Muscle of leg (tissue), 16 donors: ENCODE measurements at places on chromosomes 3 and 15. TPM values are rescaled to one million over a fixed set of nuclear protein-coding genes. Genes with fewer than 3 reads are reported as not detected.

DNA sequence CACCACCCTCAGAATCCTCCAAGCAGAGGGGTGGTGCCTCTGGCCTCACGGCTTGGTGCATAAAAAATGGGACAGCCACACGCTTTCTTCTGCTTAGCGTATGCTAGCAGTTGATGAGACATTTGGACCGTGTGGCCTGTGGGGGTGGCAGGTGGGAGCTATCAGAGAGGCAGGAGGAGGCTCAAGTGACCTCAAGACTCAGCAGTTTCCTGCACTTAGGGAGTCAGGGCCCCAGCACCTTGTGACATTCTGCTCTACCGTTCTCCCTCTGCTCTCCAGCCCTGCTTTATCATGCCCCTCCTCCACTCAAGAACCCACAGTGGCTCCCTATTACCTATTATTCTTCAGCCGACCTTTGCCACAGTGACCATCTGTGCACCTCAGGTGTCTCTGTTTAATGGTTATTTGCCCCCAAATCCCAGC lies 41.0 kb upstream of the CGNL1 start:
- DNase-seq: no peak
- no peaks in the 10 kb centered on the region for H3K36me3 ChIP-seq
- H3K4me1 ChIP-seq: peaks cover 54% of the 10 kb centered on the region

DNA sequence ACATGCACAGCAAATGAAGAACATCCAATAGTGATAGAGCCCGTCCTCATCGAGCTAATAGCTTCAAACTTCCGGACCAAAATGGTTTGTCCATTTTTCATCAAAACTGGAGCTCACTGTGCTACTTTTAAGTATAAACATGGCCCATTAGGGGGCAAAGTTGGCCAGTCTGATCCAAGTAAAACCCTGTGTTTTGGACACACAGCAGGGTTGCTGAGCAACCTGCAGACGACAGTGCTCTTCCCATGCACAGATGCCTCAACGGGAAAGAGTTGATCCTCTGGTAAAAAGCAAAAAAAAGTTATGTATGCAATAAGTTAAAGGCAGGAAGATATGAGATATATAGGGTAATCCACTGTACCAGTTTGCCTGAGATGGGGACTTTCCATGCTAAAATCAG lies 244.0 kb upstream of the THBS1 start:
- H3K4me3 ChIP-seq: no peak overlapping the region
- peak; percentile 47 for DNase-seq
- no peaks in the 10 kb centered on the region for H3K27me3 ChIP-seq
- peaks cover 10% of the 10 kb centered on the region for H3K4me1 ChIP-seq
- H3K36me3 ChIP-seq: no peaks in the 10 kb centered on the region
- no peak overlapping the region for H3K27ac ChIP-seq

DNA sequence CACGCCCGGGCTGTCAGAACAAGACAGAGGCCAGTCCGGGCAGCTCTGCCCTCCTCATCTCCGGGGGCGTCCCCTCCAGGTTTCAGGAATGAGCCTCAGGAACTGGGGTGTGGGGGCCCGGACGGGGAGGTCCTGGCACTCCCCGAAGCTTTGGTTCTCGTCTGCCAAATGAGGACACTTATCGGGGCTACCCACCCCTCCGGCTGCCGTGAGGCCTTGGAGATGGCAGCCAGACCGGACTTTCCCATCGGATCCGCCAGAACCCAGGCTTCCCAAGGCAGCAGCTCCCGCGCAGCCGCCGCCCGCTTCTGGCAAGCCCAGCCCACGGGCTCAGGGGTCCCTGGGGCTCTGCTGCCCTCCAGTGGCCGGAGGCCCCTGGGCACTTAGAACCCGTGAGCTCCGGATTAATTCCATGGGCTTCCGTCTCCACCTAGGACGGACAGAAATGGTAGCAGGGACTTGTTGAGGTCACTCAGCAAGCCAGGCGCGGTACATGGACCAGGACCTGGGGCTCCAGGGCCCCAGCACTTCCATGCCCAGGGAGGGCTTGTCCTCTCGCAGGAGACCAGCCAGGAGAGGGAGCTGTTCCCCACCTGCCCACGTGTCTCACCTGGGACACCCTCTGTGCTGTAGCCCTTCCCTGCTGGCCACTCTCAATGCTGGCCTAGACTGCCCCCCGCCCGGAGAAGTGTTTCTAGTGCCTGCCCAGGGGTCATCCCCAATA lies 89.4 kb downstream of the LINGO1 start:
- H3K27me3 ChIP-seq: peaks cover 2% of the 10 kb centered on the region
- H3K4me1 ChIP-seq: peaks cover 53% of the 10 kb centered on the region
- H3K27ac ChIP-seq: peak overlapping the region; percentile 38
- H3K4me3 ChIP-seq: peak overlapping the region; percentile 42
- DNase-seq: peak; percentile 92

GRCh38 chr3:176262071-176262470 lies 935.2 kb downstream of the TBL1XR1 start:
- no peaks in the 10 kb centered on the region for H3K4me1 ChIP-seq
- no peaks in the 10 kb centered on the region for H3K36me3 ChIP-seq
- no peak for DNase-seq
- H3K4me3 ChIP-seq: no peak overlapping the region
- no peaks in the 10 kb centered on the region for H3K27me3 ChIP-seq

- H3K27me3 ChIP-seq: peaks cover 4% of the 10 kb centered on the region
- H3K4me1 ChIP-seq: peaks cover 19% of the 10 kb centered on the region
- peak overlapping the region; percentile 92 for H3K27ac ChIP-seq
- DNase-seq: peak; percentile 80
- no peaks in the 10 kb centered on the region for H3K36me3 ChIP-seq
These were observed 54.2 kb downstream of the CCDC54 start for GRCh38 chr3:107431246-107432012.

- H3K4me1 ChIP-seq: peaks cover 53% of the 10 kb centered on the region
- H3K27ac ChIP-seq: no peak overlapping the region
- H3K4me3 ChIP-seq: no peak overlapping the region
- H3K36me3 ChIP-seq: no peaks in the 10 kb centered on the region
- DNase-seq: no peak
- H3K27me3 ChIP-seq: peaks cover 39% of the 10 kb centered on the region
These were observed 21.0 kb downstream of the CPN2 start for GRCh38 chr3:194330160-194330559.

Gene CLCN2
- polyA plus RNA-seq: 2.5 TPM

Gene CDC25A
- 4.5 TPM for polyA plus RNA-seq

GRCh38 chr15:22806156-22806555 lies 19.7 kb downstream of the NIPA1 start:
- no peak overlapping the region for H3K4me3 ChIP-seq
- H3K27me3 ChIP-seq: no peaks in the 10 kb centered on the region
- H3K4me1 ChIP-seq: no peaks in the 10 kb centered on the region
- H3K27ac ChIP-seq: no peak overlapping the region

Gene SENP5
- 19.4 TPM for polyA plus RNA-seq

DNA sequence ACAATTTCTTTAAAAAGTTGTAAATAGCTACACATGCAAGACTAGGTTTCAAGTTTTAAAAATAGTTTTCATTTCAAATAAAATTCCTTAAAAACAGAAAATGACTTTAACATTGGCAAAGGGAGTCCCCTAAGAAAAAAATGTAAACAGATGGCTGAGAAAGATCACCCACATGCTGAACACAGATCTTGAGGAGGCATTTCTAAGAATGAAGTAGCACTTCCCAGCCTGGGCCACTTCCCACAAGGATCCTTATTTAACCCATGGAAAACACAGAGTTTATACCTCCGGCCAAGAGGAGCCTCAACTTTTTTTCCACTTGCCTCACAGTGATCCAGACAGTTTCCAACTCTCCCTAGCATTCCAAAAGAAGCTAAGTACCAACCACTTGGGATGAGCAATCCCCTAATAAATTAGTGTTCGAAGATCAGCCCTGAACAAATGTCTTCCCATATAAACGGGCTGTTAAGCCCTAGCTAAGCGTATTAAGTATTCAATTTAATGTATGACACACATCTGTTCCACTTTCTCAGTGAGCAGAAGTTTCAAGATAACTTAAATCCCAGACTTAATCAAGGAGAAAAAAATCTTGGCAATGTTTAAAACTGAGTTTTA lies 61.4 kb downstream of the GADL1 start:
- H3K36me3 ChIP-seq: no peaks in the 10 kb centered on the region
- no peak overlapping the region for H3K4me3 ChIP-seq
- DNase-seq: peak; percentile 44
- peaks cover 5% of the 10 kb centered on the region for H3K4me1 ChIP-seq

DNA sequence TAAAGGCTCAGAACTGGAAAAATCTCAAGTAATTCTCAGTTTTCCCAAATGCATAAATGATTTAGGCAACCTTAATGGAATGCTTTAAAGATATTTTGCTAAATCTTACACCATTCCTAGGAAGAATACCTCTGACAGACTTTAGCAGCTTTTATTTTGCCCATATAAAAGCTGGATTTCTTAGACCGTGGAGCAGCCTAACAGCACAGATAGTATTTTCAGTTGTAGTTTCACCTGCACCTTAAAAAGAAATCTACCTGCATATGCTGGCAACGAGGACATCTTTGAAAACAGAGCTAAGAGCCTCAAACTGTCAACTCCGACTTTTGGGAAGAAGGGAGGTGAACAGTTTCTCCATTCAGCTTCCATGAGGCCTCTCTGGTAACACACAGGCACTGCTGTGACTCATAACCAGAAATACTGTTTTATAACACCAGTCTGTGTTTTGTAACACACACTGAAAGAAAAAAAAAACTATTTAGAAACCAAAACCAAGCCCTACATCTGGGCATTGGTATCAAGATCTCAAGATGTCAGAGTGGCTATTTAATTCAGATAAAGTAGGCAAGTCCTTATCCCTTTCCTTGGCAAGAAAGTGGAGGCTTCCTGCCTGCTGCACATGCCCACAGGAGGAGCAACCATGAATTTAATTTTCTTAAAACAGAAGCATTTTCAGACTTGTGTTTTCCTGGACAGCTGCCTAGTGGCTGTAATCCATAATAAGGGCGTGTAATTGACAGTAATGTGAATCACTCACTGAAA lies 181.5 kb upstream of the ICE2 start:
- peak overlapping the region; percentile 53 for H3K27ac ChIP-seq
- no peaks in the 10 kb centered on the region for H3K36me3 ChIP-seq
- H3K4me1 ChIP-seq: peaks cover 4% of the 10 kb centered on the region
- no peaks in the 10 kb centered on the region for H3K27me3 ChIP-seq
- H3K4me3 ChIP-seq: no peak overlapping the region
- DNase-seq: peak; percentile 76

Gene GLT8D1
- polyA plus RNA-seq: 64.9 TPM

Gene CIDEC
- polyA plus RNA-seq: 0.16 TPM

DNA sequence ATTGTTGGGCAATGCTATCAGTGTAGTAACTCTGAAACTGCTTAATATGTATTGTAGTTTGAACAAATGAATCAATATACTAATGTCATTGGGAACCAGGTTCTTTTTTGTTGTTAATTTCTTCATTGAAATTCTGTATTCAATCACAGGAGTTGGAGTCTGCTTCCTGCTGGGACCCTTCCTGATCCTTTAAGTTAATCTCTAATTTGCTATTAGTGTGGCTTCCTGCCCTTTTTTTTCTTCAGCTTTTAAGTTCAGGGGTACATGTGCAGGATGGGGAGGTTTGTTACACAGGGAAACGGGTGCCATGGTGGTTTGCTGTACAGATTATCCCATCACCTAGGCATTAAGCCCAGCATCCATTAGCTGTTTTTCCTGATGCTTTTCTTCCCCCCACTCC lies 21.7 kb downstream of the GPR160 start:
- no peak for DNase-seq
- H3K4me3 ChIP-seq: no peak overlapping the region
- no peaks in the 10 kb centered on the region for H3K4me1 ChIP-seq
- H3K36me3 ChIP-seq: no peaks in the 10 kb centered on the region
- no peak overlapping the region for H3K27ac ChIP-seq
- H3K27me3 ChIP-seq: no peaks in the 10 kb centered on the region

- H3K4me1 ChIP-seq: no peaks in the 10 kb centered on the region
- H3K36me3 ChIP-seq: no peaks in the 10 kb centered on the region
- DNase-seq: no peak
- no peak overlapping the region for H3K27ac ChIP-seq
These were observed 70.2 kb downstream of the CLDN1 start for GRCh38 chr3:190252080-190252479.

DNA sequence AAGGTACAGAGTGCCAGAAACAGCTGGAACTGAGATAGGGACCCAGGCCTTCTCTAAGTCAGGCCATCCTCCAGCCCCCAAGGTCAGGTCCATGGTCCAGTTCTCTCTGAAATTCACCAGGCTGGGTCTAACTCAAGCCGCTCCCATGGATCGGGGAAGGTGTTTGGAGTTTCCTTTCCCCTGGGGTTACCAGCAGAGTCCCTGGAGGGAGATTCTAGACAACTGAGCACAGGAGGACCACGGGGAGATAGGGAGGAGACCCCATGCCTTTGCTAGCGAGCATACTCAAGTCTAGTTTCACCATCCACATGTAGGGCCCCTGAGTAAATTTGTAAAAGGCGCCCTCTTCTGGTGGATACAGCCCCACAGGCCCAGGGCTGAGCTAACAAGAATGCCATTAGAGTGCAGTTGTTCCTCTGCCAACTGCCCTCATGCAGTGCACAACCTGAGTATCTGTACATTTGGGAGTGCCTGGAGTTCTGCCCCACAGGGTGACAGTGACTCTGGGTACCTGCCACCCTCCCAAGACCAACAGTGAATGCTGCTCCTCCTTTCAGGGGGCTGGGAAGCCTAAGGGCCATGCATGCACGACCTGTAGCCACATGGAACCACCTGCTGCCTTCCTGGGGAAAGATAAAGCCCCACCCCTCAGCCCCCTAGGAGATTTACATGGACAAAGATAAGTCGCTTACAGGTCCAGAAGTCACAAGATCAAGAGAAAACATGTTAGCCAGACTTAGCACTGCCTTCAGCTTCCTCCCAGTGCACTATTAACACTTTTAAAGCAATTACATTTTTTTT lies 89.0 kb downstream of the IQSEC1 start:
- H3K4me1 ChIP-seq: peaks cover 33% of the 10 kb centered on the region
- no peak overlapping the region for H3K27ac ChIP-seq
- H3K36me3 ChIP-seq: no peaks in the 10 kb centered on the region
- no peak overlapping the region for H3K4me3 ChIP-seq

- no peaks in the 10 kb centered on the region for H3K27me3 ChIP-seq
- no peaks in the 10 kb centered on the region for H3K4me1 ChIP-seq
- no peak for DNase-seq
- H3K27ac ChIP-seq: no peak overlapping the region
- H3K36me3 ChIP-seq: peaks cover 35% of the 10 kb centered on the region
- H3K4me3 ChIP-seq: no peak overlapping the region
These were observed 33.1 kb downstream of the DZIP1L start for GRCh38 chr3:138082085-138082991.

Gene FAM107A
- polyA plus RNA-seq: 0.53 TPM

DNA sequence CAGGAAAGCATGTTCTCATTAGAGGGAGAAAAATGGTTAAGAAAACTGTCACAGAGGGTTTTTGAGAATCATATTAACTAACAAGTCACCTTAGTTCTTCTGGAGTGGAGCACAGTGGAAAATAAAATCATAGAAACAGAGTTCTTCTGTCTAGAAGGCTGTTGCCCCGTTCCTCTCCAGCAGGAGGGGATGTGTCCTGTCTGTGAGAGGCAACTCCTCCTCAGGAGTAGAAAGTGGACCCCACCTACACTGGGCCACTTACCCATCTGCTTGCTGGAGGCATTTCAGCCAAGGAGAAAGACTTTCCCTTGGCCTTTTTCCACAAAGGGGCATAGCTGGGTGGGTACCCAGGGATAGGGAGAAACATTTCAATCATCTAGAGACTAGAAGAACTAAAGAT lies 106.6 kb downstream of the SSR3 start:
- peaks cover 10% of the 10 kb centered on the region for H3K4me1 ChIP-seq
- no peak overlapping the region for H3K4me3 ChIP-seq
- H3K36me3 ChIP-seq: no peaks in the 10 kb centered on the region
- no peak overlapping the region for H3K27ac ChIP-seq
- no peak for DNase-seq
- H3K27me3 ChIP-seq: no peaks in the 10 kb centered on the region
